ENCODE measurements at places on chromosomes 11 and 22.

- DNase-seq: no peak
Observed at GRCh38 chr11:46741600-46742484, 22.8 kb downstream of the F2 start.

GRCh38 chr11:124896821-124897391 lies 759 bp downstream of the ROBO4 start:
- DNase-seq: no peak

GRCh38 chr22:29665486-29665885 lies 54.3 kb upstream of the CABP7 start:
- DNase-seq: no peak

DNA sequence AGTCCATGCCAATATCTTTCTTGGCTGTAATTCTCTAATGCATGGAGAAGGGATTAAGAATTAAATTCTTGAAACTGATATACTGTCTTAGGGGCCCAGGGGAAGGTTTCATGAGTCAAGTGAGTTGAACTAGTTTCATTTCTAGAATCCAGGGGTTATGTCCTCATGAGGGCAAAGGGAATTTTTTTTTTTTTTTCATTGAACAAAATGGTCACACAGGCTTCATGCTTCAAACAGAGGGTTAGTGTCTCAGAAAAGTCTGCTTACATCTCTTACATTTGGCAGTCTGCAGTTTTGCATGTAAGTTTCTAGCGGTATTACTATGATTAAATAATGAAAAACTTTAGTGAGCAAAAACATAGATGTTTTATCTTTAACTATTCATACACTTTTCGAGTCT lies 32.9 kb downstream of the PPME1 start:
- no peak for DNase-seq

DNA sequence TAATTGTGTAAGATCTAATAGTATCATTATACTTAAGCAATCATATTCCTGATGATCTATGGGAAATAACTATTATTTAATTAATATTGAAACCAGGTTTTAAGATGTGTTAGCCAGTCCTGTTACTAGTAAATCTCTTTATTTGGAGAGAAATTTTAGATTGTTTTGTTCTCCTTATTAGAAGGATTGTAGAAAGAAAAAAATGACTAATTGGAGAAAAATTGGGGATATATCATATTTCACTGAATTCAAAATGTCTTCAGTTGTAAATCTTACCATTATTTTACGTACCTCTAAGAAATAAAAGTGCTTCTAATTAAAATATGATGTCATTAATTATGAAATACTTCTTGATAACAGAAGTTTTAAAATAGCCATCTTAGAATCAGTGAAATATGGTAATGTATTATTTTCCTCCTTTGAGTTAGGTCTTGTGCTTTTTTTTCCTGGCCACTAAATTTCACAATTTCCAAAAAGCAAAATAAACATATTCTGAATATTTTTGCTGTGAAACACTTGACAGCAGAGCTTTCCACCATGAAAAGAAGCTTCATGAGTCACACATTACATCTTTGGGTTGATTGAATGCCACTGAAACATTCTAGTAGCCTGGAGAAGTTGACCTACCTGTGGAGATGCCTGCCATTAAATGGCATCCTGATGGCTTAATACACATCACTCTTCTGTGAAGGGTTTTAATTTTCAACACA lies 6.4 kb downstream of the BIRC3 start:
- DNase-seq: no peak

GRCh38 chr11:117187428-117187798 lies 8.9 kb downstream of the SIDT2 start:
- no peak for DNase-seq

DNA sequence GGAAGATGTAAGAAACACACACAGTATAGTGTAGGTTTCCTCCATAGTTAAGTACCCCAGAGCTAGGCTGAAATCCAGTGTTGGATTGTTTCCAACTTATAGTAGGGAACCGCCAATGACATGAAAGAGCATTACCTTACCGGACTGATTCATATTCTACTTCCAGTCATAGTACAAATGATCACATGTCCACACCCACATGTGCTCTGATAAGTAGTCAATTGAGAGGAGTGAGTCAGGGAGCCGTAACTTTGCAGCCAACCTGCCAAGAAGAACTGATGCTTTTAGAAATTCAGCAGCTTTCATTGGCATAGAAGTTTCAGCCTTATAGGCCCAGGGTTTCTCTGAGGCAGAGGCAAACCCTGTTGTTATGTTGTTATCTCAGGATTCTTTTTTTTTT lies 240.6 kb downstream of the ETS1 start:
- DNase-seq: no peak

GRCh38 chr11:86160541-86161149 lies 83.9 kb upstream of the EED start:
- DNase-seq: no peak

GRCh38 chr22:29443861-29444792 lies 5.7 kb downstream of the RFPL1 start:
- no peak for DNase-seq

DNA sequence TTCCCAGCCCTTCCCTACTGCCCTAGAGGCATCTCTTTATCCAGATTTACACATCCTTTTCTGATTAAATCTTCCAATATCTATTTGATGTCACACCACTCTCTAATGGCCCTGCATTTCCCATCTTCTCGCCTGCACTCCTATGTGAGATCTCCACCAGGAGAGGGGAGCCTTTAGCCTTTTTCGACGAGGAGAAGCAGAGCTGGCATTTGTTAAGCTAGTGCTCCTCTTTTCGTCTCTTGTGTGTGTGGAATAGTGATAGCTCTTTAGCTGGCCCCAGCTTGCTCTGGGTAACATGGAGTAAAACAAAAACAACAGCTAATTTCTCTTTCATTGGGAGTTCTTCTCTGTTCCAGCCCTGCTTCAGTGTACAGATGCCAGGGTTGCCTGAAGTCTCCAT lies 536.5 kb downstream of the NTM start:
- DNase-seq: no peak

DNA sequence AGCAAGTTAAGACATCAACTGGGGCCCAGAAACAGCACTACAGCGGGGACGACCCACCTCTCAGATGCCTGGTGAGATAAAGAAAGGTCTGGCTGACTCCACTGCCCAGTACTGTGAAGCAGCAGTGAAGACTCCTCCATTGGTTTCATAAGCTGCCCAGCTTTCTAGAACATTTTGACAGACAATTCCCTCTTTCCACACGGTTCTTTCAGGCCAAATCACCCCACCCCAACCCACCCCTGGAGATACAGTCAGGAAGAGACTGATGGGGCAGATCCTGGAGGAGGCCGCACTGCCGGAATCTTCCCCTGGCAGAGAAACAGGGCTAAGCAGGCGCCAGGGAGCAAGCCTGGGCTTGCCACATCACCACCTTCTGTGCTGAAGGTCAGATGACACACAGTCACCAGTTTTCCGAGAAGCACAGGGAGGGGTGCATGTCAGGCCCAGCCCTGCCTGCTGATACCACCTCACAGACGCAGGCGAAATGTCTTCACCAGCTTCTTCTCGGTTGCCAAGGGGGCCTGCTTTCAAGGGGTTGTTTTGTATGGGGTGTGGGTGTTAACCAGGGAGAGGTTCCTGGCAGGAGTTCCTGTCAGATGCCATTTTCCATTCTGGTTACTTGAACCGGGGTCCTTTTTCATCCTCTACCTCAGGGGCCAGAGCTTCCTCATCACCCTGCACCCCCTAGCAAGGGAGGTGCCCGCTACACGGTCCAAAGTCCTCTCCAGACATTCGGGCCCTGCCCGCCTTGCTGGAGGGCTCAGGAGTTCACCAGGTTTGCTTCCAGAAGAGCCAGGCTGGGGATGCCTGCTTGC lies 1.4 kb upstream of the NEAT1 start:
- peak; percentile 96 for DNase-seq

DNA sequence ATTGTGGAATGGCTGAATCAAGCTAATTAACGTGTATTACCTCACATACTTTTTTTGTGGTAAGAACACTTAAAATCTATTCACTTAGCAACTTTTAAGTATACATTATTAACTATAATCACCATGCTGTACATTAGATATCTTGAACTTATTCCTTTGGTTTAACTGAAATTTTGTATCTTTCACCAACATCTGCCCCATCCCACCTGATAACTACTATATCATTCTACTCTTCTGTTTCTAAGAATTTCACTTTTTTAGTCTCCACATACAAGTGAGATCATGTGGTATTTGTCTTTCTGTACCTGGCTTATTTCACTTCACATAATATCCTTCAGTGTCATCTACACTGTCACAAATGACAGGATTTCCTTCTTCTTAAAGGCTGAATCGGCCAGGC lies 17.1 kb upstream of the VWA5A start:
- no peak for DNase-seq

DNA sequence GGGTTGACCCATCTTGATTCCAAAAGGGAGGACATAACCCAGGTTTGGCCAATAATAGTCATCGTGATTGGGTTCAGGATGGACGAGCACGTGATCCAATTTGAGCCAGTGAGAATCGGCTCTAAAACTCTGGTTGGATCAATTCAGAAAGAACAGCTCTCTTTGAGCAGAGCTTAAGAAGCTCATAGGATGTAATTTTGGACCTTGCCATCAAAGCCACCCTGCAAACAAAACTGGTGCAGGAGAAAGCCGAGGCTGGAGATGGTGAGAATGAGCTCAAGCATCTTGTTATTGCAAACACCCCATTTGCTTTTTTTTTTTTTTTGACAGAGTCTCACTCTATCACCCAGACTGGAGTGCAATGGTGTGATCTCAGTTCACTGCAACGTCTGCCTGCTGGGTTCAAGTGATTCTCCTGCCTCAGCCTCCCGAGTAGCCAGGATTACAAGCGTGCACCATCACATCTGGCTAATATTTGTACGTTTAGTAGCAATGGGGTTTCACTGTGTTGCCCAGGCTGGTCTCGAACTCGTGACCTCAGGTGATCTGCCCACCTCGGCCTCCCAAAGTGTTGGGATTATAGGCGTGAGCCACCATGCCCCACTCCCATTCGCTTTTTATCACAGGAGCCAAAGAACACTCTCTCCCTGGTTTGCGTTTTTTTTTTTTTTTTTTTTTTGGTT lies 13.8 kb upstream of the MIAT start:
- no peak for DNase-seq

DNA sequence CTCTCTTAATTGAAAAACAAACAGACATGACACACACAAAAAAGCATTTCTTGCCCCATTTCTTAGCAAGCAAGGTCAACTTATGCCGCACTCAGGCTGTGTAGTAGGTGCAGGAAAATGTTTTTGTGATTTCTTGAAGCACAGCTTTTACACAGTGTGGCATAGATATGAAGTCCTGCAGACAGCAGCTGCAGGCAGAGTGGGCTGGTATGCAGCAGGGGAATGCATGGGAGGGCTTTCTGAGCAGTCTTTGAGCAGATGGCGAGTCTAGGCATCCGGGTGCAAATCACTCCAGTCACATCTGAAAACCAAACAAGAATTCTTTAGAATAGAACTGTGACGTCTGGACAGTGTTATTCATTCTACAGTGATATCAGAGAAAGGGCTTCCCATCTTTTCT lies 87.5 kb downstream of the BLID start:
- no peak for DNase-seq

DNA sequence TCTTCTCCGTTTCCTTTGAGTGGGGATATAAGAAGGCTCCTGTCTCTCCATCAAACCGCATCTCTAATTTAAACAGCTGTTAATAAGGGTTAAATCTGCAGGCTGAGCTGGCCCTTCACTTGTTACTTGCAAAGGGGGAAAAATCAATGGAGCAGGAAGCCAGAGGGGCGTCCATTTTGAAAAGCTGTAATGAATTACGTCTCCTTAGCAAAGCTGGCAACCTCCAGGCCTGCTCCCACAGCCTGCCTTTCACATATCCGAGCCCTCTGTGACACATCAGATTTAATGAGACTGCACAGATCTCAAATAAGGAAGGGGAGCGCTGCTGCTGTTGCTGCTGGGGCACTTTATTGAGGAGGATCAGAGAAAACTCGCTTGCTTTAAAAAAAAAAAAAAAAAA lies 320.8 kb downstream of the BLID start:
- DNase-seq: no peak

GRCh38 chr11:102158164-102158735 lies 48.0 kb downstream of the YAP1 start:
- no peak for DNase-seq

- no peak for DNase-seq
Observed at GRCh38 chr11:77467233-77467632, 6.7 kb downstream of the PAK1 start.

GRCh38 chr22:45468872-45469271 lies 33.8 kb upstream of the FBLN1 start:
- DNase-seq: no peak

GRCh38 chr11:134349109-134349801 lies 17.5 kb downstream of the GLB1L2 start:
- DNase-seq: no peak

DNA sequence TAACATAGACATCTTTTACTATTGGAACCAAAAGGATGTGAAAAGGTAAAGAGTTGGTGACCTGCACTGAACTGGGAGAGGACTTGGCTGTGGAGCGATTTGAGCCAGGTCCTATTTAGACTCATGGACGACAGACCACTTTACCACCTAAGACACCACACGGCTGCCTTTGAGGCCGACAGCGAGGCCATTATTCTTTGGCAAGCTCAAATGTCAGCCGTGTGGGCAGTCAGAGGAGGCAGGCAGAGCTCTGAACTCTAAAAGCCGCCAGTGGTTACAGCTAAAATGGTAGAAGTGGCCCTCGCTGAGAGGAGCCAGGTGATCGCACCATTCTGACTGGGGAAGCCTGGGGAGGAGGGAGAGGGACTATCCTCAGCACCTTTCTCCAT lies 50.5 kb downstream of the SCUBE1 start:
- no peak for DNase-seq

- DNase-seq: peak; percentile 27
Observed at GRCh38 chr22:27877501-27877900, 41.6 kb downstream of the PITPNB start.

DNA sequence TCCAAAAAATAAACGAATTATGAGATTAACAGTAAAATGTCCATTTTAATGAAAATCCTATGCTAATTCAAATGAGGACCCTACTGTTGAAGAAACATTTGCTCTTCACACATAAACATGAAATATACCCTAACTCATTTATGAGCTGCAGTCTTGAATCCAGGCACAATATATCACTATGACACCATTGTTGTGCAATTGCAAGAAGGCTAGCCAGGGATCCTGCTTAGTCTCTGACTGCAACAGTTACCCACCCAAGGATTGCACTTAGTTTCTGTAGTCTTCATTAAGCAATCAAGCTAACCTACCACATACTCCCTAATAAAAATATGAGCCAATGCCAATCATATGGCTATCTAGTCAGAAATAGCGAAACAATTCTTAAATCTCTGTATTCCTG lies 981.0 kb upstream of the FAT3 start:
- DNase-seq: no peak

DNA sequence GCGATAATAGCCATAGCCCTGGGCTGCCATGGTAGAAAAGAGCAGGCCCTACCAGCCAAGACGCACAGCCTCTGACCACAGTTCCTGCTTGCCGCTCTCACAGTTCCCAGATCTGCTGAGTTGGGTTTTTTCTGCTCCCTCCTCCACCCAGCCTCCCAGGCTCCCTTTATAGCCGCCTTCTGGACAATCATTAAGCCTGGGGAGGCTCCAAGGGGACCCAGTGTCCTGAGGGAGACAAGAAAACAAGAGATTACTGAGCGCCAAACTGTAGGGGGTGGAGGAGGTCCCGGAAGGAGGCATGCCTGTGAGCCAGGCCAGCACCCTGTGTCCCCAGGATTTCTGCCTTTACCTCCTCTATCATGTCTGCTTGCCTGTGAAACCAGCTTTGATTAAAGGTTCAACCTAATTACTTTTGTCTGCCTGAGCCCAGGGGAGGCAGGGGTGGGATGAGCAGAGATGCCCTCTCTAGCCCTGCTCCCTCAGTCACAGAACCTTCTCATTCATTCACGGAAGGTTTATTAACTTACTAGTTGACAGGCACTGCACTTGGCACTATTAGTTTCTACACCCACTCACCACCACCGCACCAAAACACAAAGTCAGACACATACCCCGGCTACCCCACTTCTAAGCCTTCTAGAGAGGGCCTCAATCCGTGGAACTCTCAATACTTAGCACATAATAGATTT lies 1.2 kb downstream of the SLC37A4 start:
- peak; percentile 51 for DNase-seq

Measured in KBM-7 (cell line).